ENCODE measurements at places on chromosomes 2 and 18.

DNA sequence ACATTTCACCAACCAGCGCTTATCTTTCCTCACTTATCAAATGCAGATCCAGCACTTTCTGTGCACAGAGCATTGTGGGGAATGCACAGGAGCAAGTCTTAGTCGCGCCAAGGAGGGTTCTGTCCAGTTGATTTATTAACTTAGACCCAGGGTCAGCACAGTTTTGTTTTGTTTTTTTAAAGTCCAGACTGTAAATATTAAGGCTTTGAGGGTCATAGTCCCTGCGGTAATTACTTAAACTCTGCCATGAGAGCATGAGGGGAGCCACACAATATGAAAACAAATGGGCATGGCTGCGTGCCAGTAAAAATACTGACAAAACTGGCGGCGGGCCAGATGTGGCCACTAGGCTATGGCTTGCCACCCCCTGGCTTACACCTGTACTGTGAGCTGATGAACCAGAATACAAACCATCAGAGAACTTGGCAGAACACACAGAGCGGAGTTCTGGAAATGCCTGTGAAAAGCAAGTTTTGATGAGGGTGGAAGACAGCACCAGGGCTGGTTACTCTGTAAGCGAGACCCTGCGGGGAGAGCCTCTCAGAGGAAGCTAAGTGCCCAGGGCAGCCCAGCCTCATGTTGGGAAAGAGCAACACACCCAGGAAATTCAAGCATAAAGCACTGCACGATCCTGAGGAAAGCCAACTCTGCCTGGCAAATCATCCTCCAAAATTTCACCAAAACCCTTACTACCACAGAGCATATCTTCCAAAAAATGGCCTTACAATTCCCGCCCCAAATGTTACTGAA lies 43.6 kb downstream of the L3MBTL4 start:
- DNase-seq: no peak

DNA sequence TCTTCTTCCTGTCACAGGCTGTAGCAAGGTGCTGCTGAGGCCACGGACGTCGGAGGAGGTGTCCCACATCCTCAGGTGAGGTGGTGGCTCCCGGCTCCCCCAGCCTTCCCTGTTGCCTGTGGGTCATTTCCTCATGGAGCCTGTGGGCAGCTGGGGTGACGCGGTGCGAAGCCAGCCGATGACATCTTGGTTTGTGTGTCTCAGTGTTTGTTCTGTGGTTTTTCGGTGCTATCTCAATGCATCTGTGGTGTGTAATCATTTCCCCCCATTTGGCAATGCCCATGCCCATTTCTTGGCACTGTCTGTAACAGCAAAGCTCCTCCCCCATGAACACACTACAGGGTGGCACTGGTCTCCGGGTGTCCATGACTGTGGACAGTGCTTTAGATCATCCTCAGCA lies 6.6 kb downstream of the D2HGDH start:
- DNase-seq: no peak

GRCh38 chr2:172792711-172793110 lies 57.1 kb downstream of the RAPGEF4 start:
- DNase-seq: no peak

GRCh38 chr2:222442665-222443064 lies 18.3 kb downstream of the SGPP2 start:
- no peak for DNase-seq

DNA sequence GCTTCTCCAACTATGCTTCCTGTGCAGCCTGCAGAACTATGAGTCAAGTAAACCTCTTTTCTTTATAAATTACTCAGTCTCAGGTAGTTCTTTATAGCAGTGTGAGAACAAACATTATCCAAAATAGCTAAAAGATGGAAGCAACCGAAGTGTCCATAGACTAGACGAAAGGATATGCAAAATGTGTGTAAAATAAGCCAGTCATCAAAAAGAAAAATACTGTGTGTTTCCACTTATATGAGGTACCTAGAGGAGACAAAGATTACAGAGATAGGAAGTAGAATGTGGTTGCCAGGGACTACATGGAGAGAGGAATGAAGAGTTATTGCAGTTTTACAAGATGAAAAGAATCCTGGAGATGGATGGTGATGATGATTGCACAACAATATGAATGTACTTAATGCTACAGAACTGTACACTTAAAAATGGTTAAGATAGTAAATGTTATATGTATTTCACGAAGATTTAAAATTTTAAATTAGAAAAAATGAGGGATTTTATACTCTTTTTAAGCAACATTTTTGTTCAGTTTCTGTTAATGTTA lies 99.3 kb upstream of the FN1 start:
- no peak for DNase-seq

- DNase-seq: no peak
Measured at GRCh38 chr2:62586981-62587380, 81.0 kb upstream of the TMEM17 start.

DNA sequence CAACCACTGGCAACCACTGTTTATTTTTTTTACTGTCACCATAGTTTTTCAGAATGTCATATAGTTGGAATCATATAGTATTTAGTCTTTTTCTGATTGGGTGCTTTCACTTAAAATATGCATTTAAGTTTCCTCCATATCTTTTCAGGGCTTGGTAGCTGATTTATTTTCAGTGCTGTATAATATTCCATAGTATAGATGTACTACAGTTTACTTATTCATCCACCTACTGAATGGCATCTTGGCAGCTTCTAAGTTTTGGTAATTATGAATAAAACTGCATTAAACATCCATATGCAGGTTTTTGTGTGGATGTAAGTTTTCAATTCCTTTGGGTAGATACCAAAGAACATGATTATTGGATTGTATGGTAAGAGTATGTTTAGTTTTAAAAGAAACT lies 23.0 kb downstream of the CFAP221 start:
- no peak for DNase-seq

GRCh38 chr2:233471291-233472035 lies 95.1 kb downstream of the USP40 start:
- no peak for DNase-seq

- no peak for DNase-seq
Measured at GRCh38 chr2:72007402-72007801, 140.3 kb downstream of the CYP26B1 start.

DNA sequence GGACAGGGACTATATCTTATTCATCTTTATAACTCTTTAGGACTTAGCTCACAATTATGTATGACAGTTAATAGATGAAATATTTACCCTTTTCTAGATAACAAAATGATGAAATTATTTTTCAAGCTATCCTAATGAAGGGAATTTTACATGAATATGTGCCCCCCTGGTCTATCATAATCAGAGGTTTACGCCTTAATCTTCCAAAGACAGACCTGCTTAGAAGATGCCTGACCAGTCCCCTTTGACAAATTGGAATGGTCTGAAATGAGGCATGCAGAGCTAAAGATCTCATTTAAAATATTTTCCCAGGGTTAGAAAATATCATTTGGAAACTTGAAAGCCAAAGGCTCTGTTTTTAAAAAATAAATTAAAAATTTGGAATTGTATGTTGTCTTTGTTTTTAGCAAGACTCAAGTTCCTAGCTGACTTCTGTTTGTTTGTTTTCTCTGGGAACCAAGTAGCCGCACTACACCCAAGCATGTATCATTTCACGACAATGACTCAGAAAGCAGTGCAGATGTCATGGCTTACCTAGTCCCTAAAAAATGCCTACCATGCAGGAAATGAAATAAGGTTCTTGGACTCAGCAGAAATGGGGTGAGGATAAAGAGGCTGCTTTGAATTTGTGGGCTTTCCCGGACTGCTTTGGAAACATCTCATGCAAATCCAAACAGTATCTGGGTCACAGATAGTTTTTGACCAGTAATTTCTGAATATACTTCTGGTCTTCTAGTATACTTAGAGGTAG lies 162.1 kb downstream of the ZEB2 start:
- no peak for DNase-seq

GRCh38 chr2:119486886-119487285 lies 37.4 kb downstream of the SCTR start:
- no peak for DNase-seq

- no peak for DNase-seq
Measured at GRCh38 chr2:166057370-166058164, 70.3 kb downstream of the SCN1A start.

DNA sequence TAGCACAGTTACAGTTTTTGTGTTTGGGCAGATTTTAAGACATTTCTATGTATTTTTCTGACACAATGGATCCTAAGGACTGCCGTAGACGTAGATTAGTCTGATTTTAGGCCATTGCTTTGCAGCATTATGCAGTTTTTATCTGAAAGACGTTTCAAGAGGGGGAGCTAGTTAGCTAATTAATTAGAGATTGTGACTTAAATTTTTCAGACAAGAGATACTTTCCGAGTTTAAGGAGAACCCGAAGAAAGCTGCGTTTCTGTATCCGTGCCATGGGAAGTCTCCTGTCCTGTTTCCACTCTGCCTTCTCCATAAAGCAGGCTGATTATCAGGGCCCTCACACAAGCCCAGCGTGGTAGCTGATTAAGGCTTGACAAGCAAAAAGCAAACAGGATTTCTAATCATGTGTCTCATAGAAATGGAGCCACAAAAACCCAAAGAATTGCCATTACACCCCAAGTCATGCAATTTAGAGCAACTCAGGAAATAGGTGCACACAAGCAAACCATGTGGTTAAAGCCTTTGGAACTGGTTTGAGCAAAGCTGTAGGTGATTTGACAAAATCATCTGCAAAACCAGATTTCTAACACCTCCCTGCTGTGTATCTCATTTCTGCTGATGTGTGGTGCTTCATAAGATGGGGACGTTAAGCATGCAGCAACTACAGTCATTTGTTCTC lies 808.1 kb downstream of the RNF144A start:
- no peak for DNase-seq

GRCh38 chr2:152095146-152095545 lies 3.7 kb downstream of the CACNB4 start:
- no peak for DNase-seq

GRCh38 chr2:46114996-46115395 lies 182.2 kb upstream of the EPAS1 start:
- no peak for DNase-seq

GRCh38 chr2:62812921-62813825 lies 107.7 kb downstream of the EHBP1 start:
- DNase-seq: no peak

DNA sequence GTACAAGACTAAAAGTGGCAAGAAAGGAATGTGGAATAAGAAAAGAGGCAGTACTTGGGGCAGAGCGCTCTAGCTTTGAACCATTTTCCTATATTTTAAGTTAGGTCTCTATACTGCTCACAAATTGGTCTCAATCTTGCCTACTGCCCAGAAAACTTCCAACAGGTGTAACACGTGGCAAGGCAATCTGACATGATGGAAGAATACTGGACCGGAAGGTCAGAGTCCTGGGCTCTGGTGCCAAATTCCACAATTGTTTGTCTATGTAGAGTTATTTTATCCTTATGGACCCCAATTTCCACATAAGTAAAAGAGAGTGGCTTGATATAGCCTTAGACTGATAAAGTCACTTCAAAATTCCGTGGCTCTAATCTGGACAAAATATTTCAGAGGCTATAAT lies 28.9 kb downstream of the NHEJ1 start:
- DNase-seq: no peak

- no peak for DNase-seq
Measured at GRCh38 chr2:146913476-146913875, 931.4 kb upstream of the ACVR2A start.

GRCh38 chr18:3422905-3423304 lies 27.1 kb upstream of the TGIF1 start:
- no peak for DNase-seq

- peak; percentile 15 for DNase-seq
Measured at GRCh38 chr18:68735483-68736343, 20.8 kb upstream of the TMX3 start.

DNA sequence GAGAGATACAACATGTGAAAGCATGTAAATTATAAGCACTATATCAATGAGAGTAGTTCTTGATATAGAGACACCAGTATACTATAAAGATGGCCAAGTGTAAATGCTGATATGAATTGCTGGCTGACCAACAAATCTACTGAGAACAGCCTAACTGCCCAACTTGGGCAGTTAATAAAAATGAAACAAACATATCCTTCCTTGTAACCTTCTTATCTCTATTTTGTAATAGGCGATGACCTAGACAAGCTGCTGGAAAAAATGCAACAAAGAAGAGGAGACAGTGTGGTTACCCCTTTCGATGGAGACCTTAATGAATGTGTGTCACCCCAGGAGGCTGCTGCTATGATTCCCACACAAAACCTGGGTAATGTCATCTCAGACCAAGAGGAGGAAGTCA lies 148.7 kb downstream of the ESCO1 start:
- DNase-seq: no peak

- no peak for DNase-seq
Measured at GRCh38 chr2:209519906-209520305, 96.1 kb downstream of the MAP2 start.

DNA sequence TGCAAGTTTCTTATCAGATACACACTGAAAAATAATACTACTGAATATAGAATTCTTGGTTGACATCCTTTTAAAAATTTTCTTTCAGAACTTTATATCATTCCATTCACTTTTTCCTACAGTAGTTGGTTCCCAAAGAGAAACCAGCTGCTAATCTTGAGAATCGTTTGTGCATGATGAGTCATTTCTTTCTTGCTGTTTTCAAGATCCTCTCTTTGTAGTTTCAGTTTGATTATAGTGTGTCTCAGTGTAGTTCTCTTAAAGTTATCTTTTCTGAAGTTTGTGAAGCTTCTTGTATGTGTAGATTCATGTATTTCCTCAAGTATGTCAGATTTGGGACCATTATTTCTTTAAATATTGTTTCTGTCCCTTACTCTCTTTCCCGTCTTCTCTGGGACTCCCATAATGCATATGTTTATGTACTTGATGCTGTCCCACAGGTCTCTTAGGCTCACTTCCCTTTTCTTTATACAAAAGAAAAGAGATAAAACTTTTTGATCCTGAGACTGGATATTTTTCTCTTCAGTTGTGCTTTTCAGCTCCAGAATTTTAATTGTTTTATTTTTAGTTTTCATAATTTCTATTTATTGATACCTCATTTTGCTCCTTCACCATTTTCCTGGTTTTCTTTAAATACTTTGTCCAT lies 801.0 kb downstream of the TDRD15 start:
- DNase-seq: no peak

- DNase-seq: peak; percentile 83
Measured at GRCh38 chr18:55321265-55322177, 266.5 kb downstream of the TCF4 start.

- no peak for DNase-seq
Measured at GRCh38 chr18:45444040-45444439, 171.2 kb upstream of the SLC14A2 start.

DNA sequence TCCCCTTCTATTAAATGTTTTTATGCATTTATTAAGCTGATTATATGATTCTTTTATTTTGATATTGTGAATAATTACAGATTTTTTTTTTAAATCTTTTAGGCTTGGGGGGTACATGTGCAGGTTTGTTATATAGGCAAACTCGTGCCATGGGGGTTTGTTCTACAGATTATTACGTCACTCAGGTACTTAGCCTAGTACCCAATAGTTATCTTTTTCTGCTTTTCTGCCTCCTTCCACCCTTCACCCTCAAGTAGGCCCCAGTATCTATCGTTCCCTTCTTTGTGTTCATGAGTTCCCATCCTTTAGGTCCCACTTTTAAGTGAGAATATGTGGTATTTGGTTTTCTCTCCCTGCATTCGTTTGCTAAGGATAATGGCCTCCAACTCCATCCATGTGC lies 92.2 kb upstream of the CWC22 start:
- no peak for DNase-seq

Data from cerebellar nuclear complex (tissue), 1 donor.